ENCODE measurements at places on chromosomes 5 and 9. TPM values are rescaled to one million over a fixed set of nuclear protein-coding genes. Genes with fewer than 3 reads are reported as not detected.

DNA sequence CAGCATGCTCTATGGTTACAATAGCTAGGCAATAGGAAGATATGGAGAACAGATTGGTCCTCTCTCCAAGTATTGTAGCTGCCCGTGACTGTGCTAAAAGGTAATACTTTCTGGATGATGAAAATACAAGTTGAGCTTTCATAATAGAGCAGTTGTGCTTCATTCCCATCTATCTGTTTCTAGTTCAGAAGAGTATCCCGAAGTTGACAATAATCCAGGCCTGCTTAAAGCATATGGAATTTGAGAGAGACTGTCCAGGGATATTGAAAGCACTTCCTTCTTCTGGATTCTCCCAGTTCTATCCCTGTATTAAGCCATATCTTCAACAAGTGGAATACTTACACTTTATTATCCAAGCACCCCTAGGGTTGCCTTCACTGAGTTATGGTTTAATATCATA, 350.4 kb downstream of the EFNA5 start:
- no peak for DNase-seq

GRCh38 chr5:87581661-87582060, 168.9 kb upstream of the CCNH start:
- DNase-seq: no peak

GRCh38 chr5:109767997-109768396, 78.3 kb downstream of the MAN2A1 start:
- DNase-seq: no peak

DNA sequence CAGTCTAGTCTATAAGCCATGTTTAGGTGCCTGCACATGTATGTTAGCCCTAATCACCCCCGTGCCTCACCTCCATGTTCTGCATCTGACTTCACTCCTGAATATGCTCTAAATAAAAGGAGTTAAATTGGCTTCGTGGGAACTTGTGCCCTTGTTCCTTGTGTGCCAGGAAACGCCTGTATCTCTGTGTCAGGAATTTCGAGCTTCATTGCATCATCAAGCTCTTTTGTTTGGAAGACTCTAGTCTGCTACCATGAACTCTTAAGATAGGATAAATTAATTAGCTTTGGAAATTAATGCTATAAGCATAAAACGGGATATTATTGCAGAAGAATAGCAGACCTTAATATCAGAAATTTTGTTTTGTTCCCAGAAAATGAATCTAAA, 99.2 kb downstream of the ADCY2 start:
- no peak for DNase-seq

- no peak for DNase-seq
Observed at GRCh38 chr9:87097238-87097637, 149.9 kb upstream of the GAS1 start.

DNA sequence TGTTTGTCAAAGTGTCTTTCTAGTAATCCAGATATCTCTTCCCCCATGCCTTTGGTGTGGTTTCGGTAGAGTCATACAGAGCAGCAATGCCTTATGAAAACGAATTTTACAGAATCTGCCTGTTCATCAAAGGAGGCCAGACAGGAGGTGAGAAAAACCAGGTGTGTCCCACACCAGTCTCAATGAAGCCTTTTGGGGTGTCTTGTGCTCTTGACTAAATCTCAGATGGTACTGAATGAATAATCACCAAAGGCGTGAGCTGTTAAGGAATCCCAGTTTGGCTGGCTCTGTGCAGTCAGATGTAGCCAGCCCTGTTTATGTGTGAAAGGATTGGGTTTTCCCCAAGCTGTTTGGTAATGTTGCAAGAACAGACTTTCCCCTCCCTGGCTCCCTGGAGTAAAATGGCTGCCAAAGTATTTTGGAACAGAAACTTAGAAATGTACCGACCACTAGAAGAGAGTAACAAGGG, 70.8 kb upstream of the CDKN2B start:
- DNase-seq: no peak

DNA sequence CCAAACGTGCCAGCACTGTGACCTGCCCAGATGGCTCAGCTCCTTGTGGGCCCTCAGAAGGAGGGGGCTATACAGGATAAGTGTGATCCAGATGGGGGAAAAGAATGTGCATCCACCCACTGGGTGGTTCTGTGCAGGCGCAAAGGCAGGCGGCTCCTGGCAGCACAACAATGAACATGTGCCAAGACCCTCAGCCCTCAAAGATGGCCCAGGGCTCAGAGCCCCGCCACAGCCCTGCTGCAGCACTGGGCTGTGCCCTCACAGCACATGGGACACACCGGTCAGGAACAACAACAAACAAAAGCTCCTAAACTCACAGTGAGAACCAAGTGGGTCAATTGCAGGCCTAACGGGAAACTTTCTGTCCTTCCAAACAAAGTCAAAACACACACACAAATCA, 4.7 kb downstream of the SEMA4D start:
- DNase-seq: no peak

DNA sequence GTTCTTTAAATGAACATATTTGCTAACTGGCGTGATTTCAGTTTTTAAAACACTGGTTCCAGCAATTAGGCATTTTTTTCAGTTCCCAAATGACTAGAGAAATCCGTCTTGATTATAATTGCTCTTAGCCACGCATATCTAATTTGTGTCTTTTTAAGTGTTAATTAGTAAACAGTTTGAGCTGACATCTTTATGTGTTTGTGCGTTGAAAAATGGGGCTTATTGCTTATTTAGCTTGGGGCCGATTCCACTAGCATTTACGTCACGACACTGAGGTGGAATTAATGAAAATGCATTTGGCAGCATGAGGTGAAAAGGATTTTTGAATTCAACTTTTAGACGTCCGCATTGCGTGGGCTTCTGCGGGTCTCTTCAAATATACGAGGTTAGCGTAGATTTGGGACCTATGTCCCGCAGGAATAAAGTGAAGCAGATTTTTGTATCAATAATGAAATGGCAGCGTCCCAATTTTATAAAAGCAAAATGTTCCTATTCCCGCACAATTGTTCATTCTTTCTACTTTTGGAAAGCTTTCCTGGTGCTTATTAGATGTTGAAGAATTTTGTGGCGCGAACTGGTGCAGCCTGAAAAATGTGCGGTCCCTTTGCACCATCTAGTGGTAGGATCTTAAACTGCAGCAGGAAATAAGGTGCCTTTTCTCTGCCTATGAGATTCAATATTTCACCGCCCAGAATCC, 122.7 kb upstream of the LMX1B start:
- peak; percentile 70 for DNase-seq

DNA sequence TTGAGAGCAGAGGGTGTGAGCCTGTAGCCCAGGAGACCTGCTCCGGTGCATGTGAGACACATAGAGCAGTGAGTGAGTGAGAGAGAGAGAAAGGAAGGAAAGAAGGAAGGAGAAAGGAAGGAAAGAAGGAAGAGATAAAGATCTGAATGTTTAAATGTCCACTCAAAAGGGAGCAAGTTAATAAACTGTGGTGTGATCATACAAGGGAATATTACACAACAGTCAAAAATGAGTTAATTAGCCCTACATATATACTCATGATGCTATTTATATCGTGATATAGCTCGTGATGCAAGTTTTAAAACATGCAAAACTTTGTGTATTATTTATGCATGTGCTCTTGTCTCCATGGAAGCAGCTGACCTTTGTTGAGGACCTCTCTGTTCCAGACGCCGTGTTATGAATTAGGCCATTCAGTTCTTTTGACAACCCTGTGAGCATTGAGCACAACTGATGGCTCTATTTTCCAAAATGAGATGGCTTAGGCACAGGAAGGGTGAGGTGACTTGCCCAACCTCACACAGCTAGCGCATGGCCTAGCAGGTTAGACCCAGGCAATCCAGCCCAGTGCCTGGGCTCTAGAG, 70.6 kb downstream of the HMCN2 start:
- no peak for DNase-seq

- no peak for DNase-seq
Observed at GRCh38 chr5:154517181-154517580, 39.2 kb upstream of the HAND1 start.

DNA sequence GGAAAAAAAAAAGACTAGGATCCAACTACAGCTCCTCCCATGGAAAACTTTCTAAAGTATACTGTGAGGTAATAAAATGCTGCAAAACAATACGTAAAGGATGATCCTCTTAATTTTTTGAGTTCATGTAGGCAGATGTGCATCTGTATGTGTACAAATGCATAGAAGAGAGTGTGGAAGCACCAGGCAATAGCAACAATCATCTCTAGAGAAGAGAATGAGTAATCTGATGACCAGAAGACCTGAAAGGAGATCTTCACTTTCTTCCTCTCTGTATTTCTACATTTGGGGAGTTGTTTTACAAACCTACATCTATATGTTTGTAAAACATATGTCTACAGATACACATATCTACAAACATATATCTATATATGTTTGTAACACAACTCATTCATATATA, 29.3 kb upstream of the SPDL1 start:
- DNase-seq: no peak

DNA sequence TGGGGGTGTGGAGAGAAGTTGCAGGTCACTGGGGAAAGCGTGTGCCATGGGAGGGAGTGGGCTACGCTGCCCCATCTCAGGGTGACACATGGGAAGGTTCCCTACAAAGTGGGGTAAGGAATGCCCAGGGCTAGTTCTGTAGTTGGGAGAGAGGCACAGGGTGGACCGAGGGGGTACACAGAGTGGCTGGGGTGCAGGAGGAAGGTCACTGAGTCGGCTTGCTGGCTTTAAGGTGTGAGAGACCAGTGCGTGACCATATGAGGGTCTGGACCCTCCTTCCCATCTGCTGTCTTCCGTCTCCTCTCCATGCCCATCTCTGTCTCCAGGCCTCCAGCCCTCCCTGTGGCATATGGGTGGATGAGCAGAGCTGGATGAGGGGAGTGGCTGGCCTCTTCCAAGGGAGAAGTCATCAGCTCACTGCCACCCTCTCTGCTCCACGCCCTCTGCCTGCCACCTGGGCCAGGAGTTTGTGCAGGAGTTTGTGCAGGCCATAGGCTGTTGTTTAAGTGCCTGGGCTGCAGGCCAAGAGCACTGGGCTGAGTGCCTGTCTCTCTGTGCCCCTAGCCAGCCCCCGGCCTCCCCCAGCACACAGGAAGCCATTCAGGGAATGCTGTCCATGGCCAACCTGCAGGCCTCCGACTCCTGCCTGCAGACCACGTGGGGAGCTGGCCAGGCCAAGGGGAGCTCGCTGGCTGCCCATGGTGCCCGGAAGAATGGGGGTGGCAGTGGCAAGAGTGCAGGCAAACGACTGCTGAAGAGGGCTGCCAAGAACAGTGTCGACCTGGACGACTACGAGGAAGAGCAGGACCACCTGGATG, 96.8 kb downstream of the PHF2 start:
- DNase-seq: no peak

DNA sequence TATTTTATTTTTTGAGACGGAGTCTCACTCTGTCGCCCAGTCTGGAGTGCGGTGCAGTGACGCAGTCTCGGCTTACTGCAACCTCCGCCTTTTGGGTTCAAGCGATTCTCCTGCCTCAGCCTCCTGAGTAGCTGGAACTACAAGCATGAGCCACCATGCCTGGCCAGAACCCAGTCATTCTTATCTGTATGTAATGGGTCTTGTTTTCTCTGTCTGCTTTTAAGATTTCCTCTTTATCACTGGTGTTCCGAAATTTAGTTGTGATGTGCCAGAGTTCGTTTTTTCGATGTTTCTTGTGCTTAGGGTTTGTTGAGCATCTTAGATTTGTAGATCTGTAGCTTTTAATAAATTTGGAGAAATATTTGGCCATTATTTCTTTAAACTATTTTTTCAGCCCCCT, 19.2 kb downstream of the SLC25A25 start:
- no peak for DNase-seq

DNA sequence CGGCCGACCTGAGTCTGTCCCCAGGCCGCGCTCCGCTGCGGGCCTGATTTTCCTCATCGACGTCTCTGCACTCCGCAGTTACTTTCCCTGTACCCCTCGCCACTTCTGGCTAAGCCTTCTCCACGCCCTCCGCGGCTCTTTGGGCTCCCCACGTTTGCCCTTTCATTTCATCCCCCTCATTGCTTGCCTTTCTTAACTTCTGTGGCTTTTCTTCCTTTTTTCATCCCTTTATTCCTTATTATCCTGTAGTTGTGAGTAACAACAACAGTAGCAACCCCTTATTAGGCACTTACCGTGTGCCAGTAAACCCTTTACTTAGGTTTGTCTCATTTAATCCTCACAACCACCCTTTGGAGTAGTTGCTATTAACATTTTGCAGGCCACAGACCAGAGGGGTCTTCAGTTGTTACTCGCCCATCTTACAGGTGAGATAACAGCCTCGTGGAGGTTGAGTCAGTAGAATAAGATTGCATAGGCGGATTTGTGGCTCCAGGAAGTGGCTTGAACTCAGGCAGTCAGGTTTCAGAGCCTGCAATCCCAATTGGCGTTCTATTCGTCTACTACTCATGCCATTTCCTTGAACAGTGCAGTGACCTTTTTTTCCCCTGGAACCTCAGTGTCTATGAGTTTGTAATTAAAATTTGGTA, 724 bp downstream of the TCERG1 start:
- peak; percentile 67 for DNase-seq

- DNase-seq: no peak
Observed at GRCh38 chr5:149381261-149381985, 2.3 kb upstream of the IL17B start.

DNA sequence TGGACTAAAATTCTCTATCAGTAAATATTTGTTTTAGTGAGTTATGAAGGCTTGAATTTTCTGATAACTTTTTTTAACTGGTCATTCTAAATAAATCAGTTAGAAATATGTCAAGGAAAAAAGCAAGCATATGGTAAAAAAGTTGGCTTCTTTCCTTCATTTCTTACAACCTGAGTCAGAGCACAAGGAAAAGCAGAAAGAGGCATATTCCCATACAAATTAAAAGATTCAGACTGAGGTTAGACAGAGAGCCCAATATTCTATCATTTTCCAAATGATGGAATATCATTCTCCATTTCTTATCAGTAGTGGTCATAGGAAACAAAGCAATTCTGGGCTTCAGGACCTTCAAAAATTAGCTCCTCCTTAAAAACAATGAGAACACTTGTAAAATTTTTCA, 732.1 kb downstream of the MAT2B start:
- no peak for DNase-seq

- DNase-seq: no peak
Observed at GRCh38 chr5:159525117-159525516, 194.8 kb upstream of the IL12B start.

DNA sequence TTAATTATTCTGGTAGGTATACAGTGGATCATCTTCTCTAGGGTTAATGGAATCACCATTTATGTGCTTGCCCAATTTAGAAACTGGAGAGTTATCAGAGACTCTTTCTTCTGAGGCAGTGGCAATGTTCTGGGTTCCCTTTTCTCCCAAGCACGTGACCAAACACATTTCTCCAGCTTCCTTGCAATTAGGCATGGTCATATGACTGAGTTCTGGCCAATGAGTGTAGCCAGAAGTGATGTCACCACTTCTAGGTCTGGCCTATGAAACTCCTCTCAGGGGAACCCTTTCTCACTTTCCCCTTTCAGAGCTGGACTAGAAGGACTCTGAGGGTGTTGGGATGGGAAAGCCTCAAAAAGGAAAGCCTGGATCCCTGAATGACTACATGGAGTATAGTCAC, 172.0 kb downstream of the NSG2 start:
- no peak for DNase-seq

GRCh38 chr5:14659821-14660607, 4.5 kb upstream of the OTULIN start:
- peak; percentile 97 for DNase-seq

PPIC gene
- 14.6 TPM for total RNA-seq

GPR21 gene
- total RNA-seq: not detected

PCDHB16 gene
- 0.46 TPM for total RNA-seq

ARSK gene
- total RNA-seq: 12.6 TPM

PGM5 gene
- total RNA-seq: 90.2 TPM

PWWP2A gene
- 14.2 TPM for total RNA-seq

TMEM232 gene
- not detected for total RNA-seq

KCTD16 gene
- total RNA-seq: not detected

FAM153A gene
- total RNA-seq: not detected

ZNF367 gene
- total RNA-seq: 14.0 TPM

TAF1L gene
- total RNA-seq: not detected

SLC34A1 gene
- total RNA-seq: 0.07 TPM

ZNF483 gene
- 3.0 TPM for total RNA-seq

Data from PC-3 (cell line).